ENCODE measurements at places on chromosomes 6 and 20.
A peak's percentile ranks its signal among the peaks of the same experiment; 100 is the strongest.

GRCh38 chr6:106730718-106731117 is 101.3 kb downstream of the QRSL1 start:
- no peak for DNase-seq

- DNase-seq = no peak
These were observed 43.3 kb downstream of the PPARD start for GRCh38 chr6:35385457-35386202.

GRCh38 chr6:140636908-140637402 is 1262.5 kb upstream of the CITED2 start:
- DNase-seq = no peak

DNA sequence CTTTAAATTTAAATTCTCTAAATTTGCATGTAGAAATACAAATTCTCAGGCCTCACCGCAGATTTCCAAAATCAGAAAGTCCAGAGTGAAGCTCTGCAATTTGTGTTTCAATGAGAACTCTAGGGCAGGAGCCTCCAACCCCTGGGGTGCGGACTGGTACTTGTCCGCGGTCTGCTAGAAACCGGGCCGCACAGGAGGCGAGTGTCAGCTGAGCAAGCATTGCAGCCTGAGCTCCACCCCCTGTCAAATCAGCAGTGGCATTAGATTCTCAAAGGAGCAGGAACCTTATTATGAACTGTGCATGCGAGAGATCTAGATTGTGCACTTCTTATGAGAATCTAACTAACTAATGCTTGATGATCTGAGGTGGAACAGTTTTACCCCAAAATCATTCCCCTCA is 203.0 kb upstream of the PCSK2 start:
- no peak for DNase-seq

GRCh38 chr6:27188061-27188884 is 59.2 kb upstream of the PRSS16 start:
- peak; percentile 52 for DNase-seq

- no peak for DNase-seq
These were observed 55.0 kb upstream of the FOXC1 start for GRCh38 chr6:1554476-1555310.

- DNase-seq = no peak
These were observed 71.6 kb upstream of the SLC22A1 start for GRCh38 chr6:160050022-160050421.

- no peak for DNase-seq
These were observed 555.5 kb upstream of the JARID2 start for GRCh38 chr6:14690120-14691056.

DNA sequence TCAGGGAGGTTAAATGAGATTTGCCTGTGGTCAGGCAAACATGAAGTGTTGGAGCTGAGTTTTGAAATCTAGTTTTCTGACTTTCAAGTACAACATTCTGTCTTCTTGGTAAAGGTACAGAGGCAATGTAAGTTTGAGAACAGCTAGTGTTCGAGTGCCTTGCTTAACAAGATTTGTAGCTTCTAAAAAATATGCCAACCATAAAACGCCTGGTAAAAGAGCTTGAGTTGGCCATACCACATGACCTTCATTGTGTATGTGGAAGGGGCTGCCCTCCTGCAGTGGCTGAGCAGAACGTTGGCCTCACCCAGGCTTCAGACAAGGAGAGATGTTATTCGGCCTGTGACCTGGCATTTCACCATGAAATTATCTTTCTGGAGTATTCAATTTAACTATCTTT is 86.5 kb downstream of the MAP7 start:
- no peak for DNase-seq

GRCh38 chr6:154249499-154250298 is 106.9 kb downstream of the IPCEF1 start:
- peak; percentile 52 for DNase-seq

GRCh38 chr6:135183002-135183531 is 2.0 kb downstream of the MYB start:
- DNase-seq = peak; percentile 69

- DNase-seq = peak; percentile 48
These were observed 374.4 kb downstream of the UTRN start for GRCh38 chr6:144659202-144660182.

DNA sequence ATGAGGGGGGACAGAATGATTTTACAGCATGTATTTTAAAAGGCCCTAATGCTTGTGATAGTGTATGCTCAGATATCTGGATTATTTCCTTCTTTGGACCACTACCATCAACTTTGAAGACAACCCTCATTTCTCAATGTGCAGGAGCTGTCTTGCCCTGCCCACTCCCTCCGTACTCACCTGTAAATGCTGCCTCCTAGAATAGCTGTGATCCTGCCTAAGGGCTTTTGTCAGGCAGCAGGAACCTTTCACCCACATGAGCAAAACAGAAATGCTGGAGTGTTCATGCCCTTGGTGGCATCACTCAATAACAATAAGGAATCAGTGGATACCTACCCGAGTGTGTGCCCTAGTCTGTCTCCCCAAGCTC is 723.6 kb upstream of the FLRT3 start:
- no peak for DNase-seq

GRCh38 chr6:16697437-16698161 is 63.7 kb downstream of the ATXN1 start:
- DNase-seq = no peak

- DNase-seq = no peak
These were observed 576 bp downstream of the MAPK13 start for GRCh38 chr6:36130667-36131510.

DNA sequence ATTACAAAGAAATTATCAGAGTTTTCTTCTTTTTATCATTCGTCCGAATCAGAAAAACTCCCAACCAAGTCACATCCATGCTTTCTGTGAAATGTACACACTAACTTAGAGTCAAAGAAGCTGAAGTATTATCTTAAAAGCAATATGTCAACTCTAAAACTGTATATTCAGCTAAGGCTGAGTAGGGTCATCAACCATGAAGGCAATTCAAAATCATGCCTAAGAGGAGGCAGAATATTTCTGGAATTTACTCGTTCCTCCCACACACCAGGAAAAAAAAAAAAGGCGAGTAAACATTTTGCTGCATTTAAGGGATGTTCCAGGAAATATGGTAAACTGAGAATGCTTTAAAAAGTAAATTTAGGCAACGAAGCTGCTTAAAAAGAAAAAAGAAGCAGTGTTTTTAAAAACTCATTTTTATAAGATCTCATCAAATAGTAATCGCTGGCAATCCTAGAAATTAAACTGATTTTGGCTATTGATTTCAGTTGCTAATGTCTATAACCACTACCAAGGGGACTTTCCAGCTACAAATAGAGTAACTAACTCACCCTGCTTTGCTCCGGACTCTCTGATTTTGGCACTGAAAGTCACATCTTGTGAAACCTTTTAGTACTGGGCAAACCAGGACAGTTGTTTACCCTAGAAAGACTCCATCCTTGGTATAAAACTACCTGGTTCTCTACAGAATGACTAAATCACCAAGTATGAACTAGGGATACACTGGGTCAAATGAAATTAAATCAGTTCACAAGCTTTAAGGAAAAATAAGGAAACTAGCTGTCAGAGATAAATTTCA is 82.8 kb downstream of the MBOAT1 start:
- no peak for DNase-seq

GRCh38 chr6:149913540-149914240 is 9.2 kb downstream of the RAET1G start:
- DNase-seq = no peak

DNA sequence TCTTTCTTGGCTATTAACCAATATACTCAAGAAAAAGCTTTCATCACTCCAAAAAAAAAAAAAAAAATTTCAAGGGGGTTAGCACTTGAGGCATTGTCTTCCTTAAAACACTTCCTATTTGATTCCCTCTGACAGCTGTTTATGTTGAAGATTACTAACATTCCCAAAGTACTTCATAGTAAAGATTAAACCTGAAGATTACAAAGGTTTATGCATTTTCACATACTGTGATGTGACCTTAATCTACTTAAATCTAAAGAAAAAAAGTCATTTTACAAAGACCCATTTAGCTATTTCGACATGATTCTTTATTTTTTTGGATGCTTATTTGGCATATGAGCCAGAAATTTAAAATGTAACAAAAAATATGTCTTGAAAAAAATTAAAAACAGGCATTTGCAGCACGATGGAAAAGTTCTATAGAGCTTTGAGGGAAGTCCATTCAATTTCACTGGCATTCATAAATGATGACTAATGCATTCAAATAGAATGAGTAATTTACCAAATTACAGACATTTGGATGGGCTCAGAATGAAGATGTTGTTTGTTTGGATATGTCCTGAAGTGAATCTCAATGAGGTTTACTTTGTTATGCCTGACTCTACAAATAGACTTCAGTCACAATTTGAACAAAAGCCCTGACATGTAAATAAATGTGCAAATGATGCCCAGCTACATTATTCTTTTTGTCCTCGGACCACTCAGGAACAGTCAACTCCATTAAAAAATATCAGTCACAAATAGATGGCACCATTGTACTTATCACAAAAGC is 674.6 kb upstream of the MARCKS start:
- DNase-seq = no peak

DNA sequence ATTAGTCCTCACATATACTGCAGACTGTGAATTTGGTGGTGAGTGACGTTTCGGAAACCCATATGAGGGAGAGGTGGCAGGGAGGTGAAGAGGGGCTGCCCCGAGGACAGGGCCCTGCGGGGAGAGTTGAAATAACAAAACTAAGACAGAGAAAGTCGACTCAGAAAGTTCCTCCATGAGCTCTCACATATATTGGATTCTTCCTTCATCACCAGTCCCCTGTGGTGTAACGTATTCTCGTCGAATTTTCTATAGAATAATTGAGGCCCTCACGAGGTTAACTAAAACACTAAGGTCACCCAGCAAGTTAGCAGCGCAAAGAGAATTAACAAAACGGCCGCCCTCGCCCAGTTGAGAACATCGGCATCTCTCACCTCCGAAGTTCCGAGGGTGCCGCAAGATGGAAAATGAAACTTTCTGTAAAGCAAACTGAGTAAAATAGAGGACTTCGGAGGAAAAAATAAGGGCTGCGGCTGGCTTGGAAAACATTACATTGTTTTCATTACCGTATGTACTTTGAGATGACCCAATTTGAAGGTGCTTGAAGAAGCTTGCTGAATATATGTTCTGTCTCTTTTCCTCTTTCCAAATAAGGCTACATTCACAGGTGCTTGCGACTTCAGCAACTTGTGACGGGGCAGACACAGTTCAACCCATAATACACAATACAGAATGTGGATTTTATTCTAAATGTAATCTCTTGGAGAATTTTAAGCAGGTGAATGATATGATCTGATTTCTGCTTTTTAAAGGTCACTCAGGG is 490.9 kb upstream of the JARID2 start:
- no peak for DNase-seq

GRCh38 chr6:12969966-12970365 is 253.4 kb downstream of the PHACTR1 start:
- no peak for DNase-seq
